Central memory CD8-positive, alpha-beta T cell (primary cell): ENCODE measurements at places on chromosomes 3 and 15.

DNA sequence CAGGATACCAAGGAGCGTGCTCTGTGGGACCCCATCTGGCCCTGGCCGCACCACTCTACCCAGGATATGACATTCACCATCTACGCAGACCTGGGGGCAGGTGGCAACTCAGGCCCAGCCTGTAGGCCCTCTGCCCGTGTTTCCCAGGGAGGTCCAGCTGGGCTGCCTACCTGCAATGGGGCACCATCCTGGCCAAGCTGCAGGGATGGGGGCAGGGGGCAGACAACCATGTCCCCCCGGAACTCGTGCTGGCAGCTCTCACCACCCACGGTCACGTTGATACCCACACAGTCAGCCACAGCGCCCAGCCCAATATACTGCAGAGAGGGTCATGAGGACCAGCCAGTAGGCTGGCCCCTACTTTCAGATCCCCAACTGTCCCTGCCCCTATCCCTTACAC lies 7.9 kb downstream of the MST1R start:
- no peak for DNase-seq

DNA sequence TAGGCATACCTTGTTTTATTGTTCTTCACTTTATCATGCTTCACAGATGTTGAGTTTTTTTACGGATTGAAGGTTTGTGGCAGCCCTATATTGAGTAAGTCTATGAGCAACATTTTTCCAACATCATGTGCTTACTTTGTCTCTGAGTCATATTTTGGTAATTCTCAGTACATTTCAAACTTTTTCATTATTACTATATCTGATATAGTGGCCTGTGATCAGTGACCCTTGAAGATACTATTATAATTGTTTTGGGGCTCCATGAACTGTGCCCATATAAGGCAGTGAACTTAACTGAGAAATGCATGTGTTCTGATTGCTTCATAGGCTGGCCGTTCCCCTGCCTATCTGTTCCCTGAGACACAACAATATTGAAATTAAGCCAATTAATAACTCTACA lies 42.8 kb upstream of the NSMCE3 start:
- no peak for DNase-seq

- DNase-seq, result no peak
Measured at GRCh38 chr3:174340624-174341587, 518.2 kb upstream of the NAALADL2 start.

DNA sequence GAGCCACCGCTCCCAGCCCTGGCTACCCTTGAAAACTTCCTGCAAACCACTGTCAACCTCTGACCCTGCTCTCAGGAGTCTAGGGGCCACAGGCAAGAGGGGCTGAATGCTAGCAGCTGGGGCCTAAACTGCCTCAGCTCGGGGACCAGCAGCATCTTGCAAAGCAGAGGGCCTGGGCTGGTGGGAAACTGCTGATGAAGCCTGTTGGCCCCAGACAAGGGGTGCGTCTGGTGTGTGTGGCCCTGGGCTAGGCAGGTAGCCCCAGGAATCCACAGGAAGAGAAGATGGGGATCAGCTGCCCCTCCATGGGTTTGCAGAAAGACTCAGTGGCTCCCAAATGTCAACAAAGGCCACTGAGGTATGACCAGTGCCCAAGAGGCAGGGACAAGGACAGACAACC lies 8.2 kb upstream of the POLG start:
- no peak for DNase-seq

DNA sequence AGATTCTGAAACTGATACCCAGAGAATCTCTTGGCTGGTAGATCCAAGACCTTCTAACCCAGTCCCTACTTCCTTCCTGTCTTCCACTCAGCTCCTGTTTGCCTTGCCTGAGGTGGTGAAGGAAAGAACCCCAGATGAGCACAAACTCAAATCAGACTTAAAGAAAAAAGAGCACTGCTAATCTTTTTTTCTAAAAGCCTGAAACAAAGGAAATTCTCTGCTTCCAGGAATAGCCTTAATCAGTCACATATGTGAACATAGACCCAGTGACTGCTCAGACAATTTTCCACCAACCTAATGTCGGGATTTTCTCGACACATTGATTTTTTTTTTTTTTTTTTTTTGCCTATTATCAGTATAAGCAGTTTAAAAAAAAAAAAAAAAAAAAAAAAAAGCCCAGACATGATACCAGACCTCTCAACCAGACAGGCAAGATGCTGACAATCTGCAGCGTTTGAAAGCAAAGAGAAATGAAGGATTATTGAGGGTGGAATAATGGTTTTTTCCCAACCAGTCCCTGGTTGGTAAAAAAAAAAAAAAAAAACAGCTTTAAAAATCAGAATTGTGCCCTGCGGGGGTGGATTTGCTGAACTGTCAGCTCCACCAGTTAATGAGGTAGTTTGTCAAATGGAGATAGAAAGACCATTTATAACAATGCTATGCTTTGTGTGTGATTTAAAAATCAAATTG lies 256.8 kb upstream of the RARB start:
- no peak for DNase-seq

DNA sequence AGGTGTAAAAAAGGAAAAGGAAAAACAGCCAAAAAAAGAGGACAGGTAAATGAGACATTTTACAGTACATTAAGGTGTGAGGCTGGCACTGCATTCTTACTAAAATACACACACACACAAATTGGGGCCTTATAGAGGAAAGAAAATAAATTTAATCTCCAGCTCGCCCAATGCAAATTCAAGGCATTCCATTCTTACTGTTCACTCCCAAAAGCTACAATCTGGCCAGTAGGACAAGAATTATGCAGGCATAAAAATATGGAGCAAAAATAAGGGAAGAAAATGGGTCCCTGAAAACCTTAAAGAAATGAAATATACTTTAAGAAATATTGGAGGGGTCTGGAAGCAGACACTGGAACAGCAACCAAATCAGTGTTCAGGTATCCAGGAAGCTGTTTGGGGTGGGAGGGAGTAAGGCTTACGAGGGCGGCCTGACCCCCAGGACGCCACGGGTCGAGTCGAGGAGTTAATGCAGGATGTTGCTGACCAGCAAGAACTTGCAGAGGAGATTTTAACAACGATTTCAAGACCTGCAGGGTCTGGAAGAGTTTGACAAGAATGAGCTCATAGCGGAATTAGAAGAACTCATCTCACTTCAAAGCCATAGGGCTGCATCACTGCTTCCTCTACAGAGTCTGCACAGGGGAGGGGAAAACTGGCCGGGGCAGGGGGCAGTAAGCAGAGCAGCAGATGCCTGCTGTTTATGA lies 245.5 kb downstream of the TBL1XR1 start:
- DNase-seq, result no peak

DNA sequence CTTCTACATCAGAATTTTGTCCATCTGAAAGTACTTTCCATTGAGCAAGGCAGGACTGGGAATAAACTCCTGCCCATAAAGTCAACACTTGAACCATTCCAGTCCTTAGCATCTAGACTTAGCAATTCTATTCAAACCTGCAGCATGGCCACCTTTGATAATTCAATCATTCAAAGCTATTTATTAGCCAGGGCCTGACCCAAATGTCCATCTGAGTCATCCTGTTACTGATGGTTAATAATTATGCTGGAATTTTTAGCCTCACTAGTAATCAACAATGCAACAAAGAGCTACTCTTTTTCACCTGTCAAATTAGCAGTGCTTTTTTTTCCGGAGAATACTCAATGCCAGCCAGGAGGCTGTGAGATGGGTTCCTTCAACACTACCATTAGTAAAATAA lies 72.7 kb upstream of the SNRK start:
- no peak for DNase-seq

DNA sequence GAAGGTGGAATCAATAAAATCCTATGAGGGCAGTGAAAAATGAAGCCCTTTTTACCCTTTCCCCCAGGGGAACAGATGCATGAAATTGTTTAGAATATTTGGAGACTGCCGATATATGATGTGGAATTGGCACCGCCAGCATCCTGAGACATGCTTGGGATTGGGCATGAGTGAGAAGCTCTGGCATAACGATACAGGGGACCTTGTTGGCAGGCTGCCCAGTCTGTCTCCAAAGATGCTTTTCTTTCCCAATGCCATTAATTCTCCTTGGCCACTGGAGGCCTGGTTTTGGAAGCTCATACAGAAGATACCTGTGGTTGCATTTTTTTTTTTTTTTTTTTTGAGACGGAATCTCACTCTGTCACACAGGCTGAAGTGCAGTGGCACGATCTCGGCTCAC lies 800.6 kb upstream of the LMCD1 start:
- no peak for DNase-seq

DNA sequence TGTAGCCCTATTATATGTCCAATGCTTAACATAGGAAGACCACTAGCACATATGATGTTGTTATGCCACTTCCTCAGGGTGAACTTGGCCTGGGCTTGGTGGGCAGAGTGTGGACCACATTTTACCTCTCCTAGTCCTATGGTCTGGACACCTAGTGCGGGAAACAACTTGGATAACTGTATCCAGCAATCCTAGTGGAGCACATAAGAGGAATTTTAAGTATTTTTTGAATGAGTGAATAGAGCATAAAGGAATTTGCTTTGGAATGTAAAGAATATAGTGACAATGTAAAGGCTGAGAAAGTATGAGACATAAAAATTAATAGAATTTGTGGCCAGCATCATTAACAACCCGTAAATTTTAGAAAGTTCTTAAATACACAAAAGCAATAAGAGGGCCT lies 528.9 kb downstream of the IGSF11 start:
- no peak for DNase-seq

DNA sequence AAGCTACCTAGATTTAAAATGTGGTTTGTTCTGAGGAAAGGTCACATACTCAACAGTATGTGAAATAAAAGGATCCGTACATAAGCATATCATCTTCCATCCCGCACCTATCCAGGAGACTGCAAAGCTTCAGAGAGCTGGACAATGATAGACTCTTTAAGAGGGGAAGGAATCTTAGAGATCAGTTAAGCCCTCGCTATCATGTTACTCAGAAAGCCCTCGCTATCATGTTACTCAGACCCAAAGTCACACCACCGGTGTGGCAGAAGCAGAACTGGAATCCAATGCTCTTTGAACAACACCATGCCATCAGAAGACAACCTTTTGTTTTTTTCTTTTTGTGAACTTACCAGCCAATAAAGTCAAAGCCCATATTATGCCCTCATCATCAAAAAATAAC lies 5.8 kb downstream of the ANO10 start:
- DNase-seq, result no peak

DNA sequence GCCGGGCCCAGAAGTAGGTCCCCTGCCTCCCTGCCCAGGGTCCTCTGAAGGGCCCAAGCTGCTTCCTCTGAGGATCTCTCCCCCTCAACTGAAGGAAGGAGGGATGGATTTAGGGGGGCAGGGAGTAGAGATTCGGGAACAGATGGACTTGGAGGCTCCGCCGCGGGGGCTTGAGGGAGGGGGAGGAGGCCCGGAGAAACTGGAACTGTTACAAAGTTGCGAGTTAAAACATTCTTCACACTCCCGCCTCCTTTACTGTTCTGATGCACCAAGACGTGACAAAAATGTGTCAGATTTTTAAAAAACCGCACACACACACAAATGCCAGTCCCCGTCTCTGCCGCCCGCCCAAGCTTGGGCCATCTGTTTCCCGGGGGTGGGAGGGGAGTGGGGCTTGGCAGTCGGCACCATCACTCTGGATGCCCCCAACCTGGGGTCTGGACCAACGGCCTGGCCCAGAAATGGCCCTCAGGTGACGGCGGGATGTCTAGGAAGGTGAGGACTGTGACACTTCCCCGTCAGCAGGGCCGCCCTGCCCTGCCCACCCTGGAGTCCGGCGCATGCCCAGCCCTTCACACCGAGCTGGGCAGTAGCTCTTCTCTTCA lies 25.0 kb upstream of the LINGO1 start:
- DNase-seq, result no peak

DNA sequence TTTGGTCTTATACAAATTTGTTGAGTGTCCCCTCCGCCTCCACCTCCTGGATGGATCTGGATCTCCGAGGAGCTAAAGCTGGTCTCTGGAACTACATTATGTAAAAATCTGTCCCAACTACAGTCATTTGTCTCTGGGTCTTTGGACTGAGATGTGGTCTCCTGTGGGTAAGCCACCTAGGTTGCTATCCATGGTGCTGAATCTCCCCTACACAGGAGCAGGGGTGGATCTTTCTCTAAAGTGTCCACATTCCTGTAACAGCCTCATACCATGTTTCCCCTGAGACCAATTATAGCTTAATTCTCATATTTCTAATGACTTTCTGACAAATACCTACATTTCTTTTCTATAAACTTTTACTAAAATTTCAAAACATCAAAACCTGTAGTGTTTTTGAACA lies 625.8 kb downstream of the TAFA4 start:
- DNase-seq, result no peak

GRCh38 chr15:29087521-29088285 lies 181.9 kb downstream of the NSMCE3 start:
- no peak for DNase-seq

DNA sequence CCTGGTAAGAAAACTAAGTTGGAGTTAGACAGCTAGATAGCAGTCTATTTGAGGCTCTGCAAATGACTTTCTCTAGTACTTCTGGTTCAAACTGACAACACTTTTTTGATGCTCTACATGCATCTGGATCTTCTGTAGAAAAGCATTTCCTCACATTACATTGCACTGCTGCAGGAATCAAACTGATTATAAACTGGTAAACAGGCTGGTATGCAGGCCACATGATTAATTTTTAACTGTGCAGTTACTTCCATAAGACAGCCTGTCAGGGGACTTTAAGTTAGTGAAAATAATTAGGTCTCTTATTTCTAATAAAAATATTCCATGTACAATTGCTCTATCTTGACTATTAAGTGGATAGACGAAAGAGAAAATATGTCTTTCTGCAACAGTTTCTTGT lies 550.0 kb upstream of the ALCAM start:
- no peak for DNase-seq

DNA sequence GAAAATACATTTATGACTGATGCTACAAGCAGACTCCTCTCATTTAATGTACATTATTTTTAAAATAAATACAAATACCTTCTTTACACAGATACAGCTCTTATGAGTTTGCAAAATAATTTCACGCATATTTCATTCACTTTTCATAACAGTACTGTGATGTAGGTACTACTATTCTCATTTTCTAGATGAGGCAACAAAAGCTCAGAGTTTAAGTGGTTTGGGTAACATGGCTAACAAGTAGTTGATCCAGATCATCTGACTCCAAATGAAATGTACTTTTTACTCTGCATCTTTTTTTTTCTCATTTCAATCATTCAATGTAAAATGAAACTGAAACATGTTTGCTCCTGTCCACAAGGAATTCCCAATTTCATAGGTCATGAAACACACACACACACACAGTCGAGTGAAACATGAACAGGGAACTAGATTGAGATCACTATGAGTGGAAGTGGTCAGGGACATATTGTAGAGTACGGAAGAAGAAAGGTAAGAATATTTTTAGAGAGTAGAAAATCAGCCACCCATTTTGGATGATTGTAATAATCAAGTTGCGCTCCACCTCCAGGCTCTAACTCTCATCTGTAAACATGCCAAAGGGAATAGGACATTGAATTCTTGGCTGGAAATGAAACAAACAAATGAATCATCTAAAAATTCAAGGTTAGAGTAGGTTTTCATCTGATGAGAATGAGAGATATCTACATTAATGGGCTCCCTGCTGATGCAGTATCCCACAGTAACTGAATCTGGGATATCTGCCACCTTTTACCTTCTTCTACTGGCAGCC lies 92.4 kb downstream of the CLDN1 start:
- DNase-seq, result no peak

GRCh38 chr3:11434017-11434526 lies 161.9 kb downstream of the ATG7 start:
- DNase-seq, result no peak
